ENCODE measurements at places on chromosomes 12 and 14. TPM values are rescaled to one million over a fixed set of nuclear protein-coding genes. Genes with fewer than 3 reads are reported as not detected.

DNA sequence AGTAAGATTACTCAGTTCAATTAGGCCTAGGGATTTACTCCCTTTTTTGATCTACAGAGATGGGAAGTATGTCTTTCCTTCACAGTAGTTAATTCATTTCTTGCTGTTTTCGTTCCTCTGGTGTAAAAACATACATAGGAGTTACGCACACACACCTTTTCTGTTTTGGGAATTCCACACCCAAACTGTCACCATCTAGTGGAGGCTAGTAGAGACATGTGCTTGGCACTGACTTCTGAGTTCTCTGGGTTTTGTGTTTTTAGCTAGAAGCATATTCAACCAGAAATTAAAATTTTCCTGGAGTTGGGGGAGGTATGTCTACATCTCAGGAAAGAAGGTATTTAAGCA is 1.4 kb downstream of the SUSD6 start:
- DNase-seq = no peak

DNA sequence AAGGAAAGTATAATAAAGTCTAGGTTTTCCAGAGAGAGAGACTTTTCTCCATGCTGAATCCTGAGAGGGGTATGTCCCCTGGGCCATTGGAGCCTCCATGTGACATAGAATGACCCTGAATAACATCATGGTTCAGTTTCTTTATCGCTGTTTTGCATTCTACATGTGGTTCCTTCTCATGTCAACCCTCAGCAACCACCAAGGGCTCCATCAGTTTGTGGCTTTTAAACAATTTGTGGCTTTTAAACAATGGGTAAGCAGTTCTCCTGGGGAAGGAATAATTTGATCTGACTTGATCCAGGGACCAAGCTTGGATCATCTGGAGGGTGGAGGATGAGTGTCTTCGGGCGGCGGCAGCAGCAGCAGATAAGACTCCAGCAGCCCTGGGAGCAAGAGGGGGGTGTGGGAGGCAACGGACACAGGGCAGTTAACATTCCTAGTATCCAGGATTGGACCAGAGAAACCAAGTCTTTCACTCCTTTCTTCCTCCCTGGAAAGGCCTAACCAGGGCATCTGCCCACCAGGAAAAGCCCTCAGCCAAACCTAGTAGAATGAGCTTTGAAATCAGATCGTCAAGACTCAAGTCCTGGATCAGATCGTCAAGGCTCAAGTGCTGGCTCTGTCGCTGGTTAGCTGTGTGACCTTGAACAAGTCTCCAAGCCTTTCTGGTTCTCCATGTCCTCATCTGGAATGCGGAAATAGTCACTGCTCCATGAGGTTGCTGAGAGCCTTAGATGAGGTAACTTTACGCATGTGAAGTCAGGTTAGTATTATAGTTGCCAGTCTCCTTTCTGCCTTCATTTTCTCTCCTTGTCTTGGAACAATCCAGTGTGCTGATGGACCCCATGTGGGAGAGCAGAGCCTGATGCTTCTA is 27.8 kb upstream of the FAM222A start:
- no peak for DNase-seq

DNA sequence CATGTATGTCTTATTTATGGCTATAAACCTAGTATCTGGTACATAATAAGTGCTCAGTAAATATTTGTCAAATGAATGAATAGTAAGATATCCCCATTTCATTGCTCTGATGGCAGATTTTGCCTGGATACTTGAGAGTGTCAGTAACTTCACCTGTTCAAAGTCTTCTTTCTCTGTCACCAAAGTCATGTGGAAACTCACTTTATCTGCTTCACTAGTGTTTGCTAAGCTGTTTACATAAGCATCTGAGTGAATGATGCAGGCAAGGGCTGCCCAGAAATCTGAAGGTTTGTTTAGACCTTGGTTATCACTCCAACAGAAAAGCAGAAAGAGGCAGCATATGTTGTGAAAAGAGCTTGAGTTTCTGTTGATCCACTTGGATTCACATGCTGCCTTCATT is 4.3 kb downstream of the OR4E1 start:
- no peak for DNase-seq

- DNase-seq = no peak
Observed at GRCh38 chr14:23610090-23610814, 25.9 kb upstream of the DHRS2 start.

GRCh38 chr12:53102883-53103807 is at the start of gene SOAT2:
Gene SOAT2, plus strand, starts transcription at chr12:53103486. Its CDS starts 92 bp downstream, at chr12:53103578.
- DNase-seq = no peak

DNA sequence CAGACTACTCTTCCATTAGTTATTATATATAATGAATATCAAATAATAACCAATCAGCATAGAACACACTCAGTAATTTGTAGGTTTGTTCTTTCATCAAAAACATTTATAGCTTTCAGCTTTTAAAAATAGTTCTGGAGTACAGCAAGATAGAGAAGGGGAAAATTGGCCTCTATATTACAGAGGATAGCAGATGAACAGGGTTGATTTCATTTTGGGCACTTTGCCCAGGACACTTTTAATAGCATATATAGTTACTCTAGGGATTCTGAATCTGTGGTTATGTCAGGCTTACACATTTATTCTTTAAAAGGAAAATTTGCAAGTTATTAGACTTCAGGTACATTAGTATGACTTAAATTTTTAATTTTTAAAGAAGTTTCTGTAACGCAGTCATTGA is 52.6 kb downstream of the IFT81 start:
- no peak for DNase-seq

IQSEC3 gene
- 1.5 TPM for total RNA-seq

JKAMP gene
- total RNA-seq = 22.3 TPM

Measured in Right ventricle myocardium superior (tissue), 1 donor.